ENCODE measurements at places on chromosomes 2 and 18. TPM values are rescaled to one million over a fixed set of nuclear protein-coding genes. Genes with fewer than 3 reads are reported as not detected.

The EVX2 gene
- not detected for polyA plus RNA-seq

The IFIH1 gene
- polyA plus RNA-seq: 5.6 TPM

The UGT1A5 gene
- not detected for polyA plus RNA-seq

The APCDD1 gene
- 94.4 TPM for polyA plus RNA-seq

The KCNF1 gene
- polyA plus RNA-seq: 1.6 TPM

The SLC4A5 gene
- polyA plus RNA-seq: 3.4 TPM

The GREB1 gene
- polyA plus RNA-seq: 14.3 TPM

The TTR gene
- polyA plus RNA-seq: 0.34 TPM

The SCN1A gene
- polyA plus RNA-seq: 0.06 TPM

The POTEI gene
- polyA plus RNA-seq: 0.21 TPM

The APOB gene
- 3.8 TPM for polyA plus RNA-seq

The SLC23A3 gene
- 25.1 TPM for polyA plus RNA-seq

The MOGAT1 gene
- polyA plus RNA-seq: 0.10 TPM

The UGT1A4 gene
- polyA plus RNA-seq: not detected

The CD207 gene
- polyA plus RNA-seq: not detected

The FSHR gene
- polyA plus RNA-seq: not detected

The TSPYL6 gene
- not detected for polyA plus RNA-seq

The PDE11A gene
- polyA plus RNA-seq: 6.9 TPM

The ANTXR1 gene
- polyA plus RNA-seq: 66.3 TPM

The AGXT gene
- polyA plus RNA-seq: 0.23 TPM

The SERPINB7 gene
- 0.68 TPM for polyA plus RNA-seq

The NOL4 gene
- 2.2 TPM for polyA plus RNA-seq

The CFC1 gene
- polyA plus RNA-seq: not detected

The VIT gene
- polyA plus RNA-seq: not detected

The CNGA3 gene
- not detected for polyA plus RNA-seq

The SAG gene
- polyA plus RNA-seq: 0.07 TPM

The PLA2R1 gene
- polyA plus RNA-seq: 129 TPM

The ALPI gene
- polyA plus RNA-seq: 0.06 TPM

The SERPINB4 gene
- polyA plus RNA-seq: not detected

The ABCG5 gene
- 0.75 TPM for polyA plus RNA-seq

The PCARE gene
- 0.46 TPM for polyA plus RNA-seq

The UGT1A3 gene
- polyA plus RNA-seq: not detected

The EIF2AK3 gene
- 17.0 TPM for polyA plus RNA-seq

The SKOR2 gene
- polyA plus RNA-seq: not detected

The DOK6 gene
- 21.9 TPM for polyA plus RNA-seq

The ALKAL2 gene
- polyA plus RNA-seq: 6.1 TPM

The RRM2 gene
- 62.1 TPM for polyA plus RNA-seq

The UPP2 gene
- polyA plus RNA-seq: 7.2 TPM

The CAPN14 gene
- 0.18 TPM for polyA plus RNA-seq

The ZBTB7C gene
- 14.0 TPM for polyA plus RNA-seq

The MAP2 gene
- 31.7 TPM for polyA plus RNA-seq

The TWIST2 gene
- 7.6 TPM for polyA plus RNA-seq

The TTN gene
- 1.1 TPM for polyA plus RNA-seq

The RAB27B gene
- 4.0 TPM for polyA plus RNA-seq

The TLX2 gene
- 0.13 TPM for polyA plus RNA-seq

The MYL12B gene
- 476 TPM for polyA plus RNA-seq

The GYPC gene
- polyA plus RNA-seq: 66.0 TPM

The SCYGR4 gene
- polyA plus RNA-seq: not detected

The MARCO gene
- 0.31 TPM for polyA plus RNA-seq

The RGPD8 gene
- polyA plus RNA-seq: 7.1 TPM

The CNTNAP5 gene
- polyA plus RNA-seq: 0.11 TPM

The RGPD4 gene
- polyA plus RNA-seq: not detected

The SNORC gene
- polyA plus RNA-seq: 3.6 TPM

The PLGLB1 gene
- polyA plus RNA-seq: 14.1 TPM

The ASNSD1 gene
- 53.6 TPM for polyA plus RNA-seq

The UBE2F gene
- polyA plus RNA-seq: 40.5 TPM

Measured in renal pelvis (tissue), 12 donors.